Stimulated activated CD8-positive, alpha-beta memory T cell treated with anti-CD3 and anti-CD28 coated beads, Interleukin-2, amount 100 ng/mL, for 1 hour (primary cell): ENCODE measurements at places on chromosomes 1 and 21.

GRCh38 chr21:37484535-37485474 is 118.2 kb downstream of the DYRK1A start:
- DNase-seq: no peak

DNA sequence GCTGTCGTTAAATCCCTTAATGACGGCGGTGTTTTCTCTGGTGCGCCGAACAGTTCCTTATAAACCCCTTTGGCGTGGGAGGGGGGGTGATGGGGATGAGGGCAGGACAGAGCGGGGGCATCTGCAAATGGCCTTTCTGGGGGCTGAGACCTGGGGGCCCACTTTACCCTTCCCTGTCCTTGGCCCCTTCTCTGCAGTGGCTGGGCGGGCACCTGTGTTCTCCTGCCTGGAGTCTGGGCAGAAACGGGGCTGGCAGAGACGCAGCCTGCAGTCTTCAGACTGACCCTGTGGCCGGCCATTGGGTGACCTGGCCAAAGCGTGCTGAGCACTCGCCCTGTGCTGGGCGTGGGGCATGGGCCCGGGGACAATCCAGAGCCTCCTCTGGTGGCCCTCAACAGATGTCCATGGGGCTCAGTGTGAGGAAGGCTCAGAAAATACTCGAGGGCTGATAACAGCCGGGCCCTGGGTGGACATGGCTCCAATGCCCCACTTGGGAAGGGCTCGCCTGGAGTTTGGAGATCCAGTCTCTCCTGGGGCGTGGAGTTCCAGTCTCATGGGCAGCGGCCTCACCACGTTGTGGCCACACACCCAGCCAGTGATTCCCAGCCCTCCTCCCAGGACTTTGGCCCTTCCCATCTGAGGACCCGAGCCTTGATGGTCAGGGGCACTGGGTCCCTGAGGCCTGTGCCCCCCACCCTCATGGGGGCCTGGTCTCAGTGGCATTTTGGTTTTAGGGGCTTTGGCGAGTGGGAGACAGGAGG is 50.8 kb upstream of the ACTRT2 start:
- no peak for DNase-seq

GRCh38 chr1:82759035-82759434 is 958.3 kb downstream of the ADGRL2 start:
- no peak for DNase-seq

GRCh38 chr1:236727521-236727920 is 41.2 kb downstream of the ACTN2 start:
- DNase-seq: no peak

DNA sequence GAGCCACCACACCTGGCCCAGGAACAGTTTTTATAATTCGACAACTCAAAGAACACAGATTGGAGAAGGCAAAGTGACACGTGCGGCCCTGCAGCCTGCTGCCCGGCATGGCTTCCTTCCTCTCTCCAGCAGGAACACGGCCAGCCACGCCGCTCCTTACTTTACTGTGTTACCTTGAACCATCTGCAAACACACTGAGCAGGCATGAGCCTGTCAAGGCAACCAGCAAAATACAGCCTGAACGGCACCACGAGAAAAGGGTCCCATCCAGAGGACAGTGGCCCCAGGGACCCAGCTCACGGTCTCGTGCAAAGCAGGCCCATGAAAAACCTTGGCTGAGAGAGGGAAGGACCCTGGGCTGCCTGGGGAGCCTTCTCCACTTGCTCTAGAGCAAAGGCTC is 38.8 kb downstream of the NPHP4 start:
- no peak for DNase-seq

GRCh38 chr1:29451368-29451892 is 215.1 kb downstream of the PTPRU start:
- no peak for DNase-seq

DNA sequence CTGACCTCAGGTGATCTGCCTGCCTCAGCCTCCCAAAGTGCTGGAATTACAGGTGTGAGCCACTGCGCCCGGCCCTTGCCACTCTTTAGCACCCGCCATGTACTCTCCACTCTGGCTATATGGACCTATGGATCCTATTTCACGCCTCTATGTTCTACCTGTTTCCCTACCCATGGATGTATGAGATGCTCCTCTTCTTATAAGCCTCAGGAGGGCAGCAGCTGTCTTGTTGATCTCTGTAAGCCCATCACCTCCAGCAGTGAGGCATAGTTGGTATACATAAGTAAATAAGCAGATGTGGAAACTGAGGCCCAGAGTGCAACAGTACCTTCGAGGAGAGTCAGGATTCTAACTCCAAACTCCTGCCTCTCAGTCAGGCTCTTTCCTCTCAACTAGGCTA is 24.7 kb upstream of the ARTN start:
- DNase-seq: no peak

DNA sequence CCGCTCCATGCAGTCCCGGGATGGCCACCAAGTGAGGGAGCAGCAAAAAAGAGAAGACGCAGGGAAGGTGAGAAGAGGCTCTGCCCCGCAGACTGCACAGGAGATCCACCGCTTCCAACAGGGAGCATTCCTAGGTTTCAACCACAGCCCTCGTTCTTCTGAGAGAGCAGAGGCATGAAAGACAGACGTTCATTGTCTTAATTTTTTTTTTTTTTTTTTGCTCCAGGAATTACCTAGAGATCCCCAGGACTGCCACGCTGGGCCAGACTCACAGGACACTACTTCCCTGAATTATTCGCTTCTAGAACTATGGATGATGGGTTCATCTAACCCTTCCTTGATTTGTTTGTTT is 33.2 kb upstream of the VASH2 start:
- DNase-seq: no peak

DNA sequence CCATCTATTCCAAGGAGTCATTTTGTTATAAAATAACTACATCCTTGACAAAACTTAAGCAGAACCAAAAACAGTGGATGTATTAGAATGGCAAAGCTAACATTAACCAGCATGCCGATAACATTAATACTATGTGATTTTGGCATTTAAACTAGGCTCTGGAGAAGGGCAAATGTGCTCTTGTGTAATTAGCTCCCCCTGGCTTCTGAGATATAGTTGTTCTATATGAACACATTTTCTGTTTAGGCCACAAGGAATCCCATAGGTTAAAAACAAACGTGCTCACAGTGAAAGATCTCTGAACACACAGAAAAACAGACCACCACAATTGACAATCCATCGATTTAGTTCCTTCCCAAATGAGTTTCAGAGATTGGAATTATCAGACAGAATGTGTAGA is 57.4 kb upstream of the TARS2 start:
- DNase-seq: no peak

- DNase-seq: no peak
These were observed 575.8 kb upstream of the B3GALT2 start for GRCh38 chr1:193762236-193762635.
